ENCODE measurements at places on chromosomes 5 and 9. TPM values are rescaled to one million over a fixed set of nuclear protein-coding genes. Genes with fewer than 3 reads are reported as not detected.

- H3K27me3 ChIP-seq = no peaks in the 10 kb centered on the region
- no peaks in the 10 kb centered on the region for H3K36me3 ChIP-seq
- H3K4me3 ChIP-seq = no peak overlapping the region
- no peak overlapping the region for H3K27ac ChIP-seq
- H3K4me1 ChIP-seq = no peaks in the 10 kb centered on the region
These were observed 48.7 kb upstream of the NKD2 start for GRCh38 chr5:959581-960531.

DNA sequence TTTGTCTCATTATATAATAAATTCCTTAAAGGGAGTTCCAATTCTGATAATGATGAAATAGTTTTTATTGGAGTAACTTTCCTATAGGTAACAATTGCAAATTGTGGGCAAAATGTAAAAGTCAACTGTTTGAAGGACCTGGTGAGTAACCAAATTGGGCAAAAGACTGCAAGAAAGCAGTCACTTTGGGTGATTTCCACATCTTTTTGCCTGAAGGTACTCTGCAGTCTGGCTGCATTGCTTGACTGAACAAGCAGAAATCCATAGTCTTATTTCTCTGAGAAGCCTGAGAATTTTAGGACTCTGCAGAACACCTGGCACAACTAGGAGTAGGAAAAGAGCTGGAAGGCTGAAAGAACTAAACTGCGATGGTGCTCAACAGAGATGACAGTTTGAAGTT, 114.9 kb downstream of the HOMER1 start:
- peaks cover 3% of the 10 kb centered on the region for H3K36me3 ChIP-seq
- no peaks in the 10 kb centered on the region for H3K27me3 ChIP-seq
- H3K4me3 ChIP-seq = no peak overlapping the region
- no peaks in the 10 kb centered on the region for H3K4me1 ChIP-seq
- DNase-seq = no peak

GRCh38 chr5:180670586-180671359, 21.4 kb upstream of the FLT4 start:
- H3K4me3 ChIP-seq = no peak overlapping the region
- H3K27me3 ChIP-seq = peaks cover 8% of the 10 kb centered on the region

DNA sequence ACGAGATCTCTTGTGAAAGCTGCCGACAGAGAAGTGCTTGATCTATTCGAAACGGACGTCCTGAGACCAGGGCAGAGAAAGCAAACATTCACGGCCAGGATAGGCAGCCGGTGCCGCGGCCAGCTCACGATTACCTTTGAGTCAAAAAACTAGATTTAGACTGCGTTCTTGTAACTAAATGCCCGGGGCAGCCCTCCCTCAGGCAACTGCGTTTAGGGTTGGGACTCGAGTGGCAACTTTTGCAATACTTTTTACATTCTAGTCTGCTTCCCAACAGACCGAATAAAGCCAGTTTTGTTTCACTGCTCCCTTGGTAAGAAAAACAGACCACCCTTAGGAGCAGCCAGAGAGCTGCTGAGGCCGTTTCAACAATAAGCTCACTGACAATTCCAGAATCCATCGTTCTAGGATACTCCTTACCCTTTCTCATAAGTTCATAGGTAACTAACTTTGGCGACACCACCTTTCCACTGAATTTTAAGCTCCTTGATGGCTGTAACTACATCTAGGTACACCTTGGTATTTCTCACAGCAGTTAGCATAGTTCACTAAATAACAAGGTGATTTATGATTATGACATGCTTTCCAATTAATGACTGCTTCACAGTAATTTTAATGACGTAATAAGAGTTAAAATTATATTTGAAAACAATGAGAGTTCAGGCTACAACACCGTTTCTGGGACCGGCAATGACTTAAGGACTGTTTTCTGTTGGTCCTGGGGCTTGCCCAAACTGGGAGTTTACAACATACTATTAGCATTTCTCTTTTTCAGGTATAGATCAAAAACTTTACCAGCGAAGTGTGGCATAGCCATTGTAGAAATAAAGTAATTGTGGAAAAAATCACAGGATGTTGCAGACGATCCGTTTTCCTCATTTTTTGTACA, 899 bp upstream of the RAPGEF6 start:
- H3K36me3 ChIP-seq = no peaks in the 10 kb centered on the region
- H3K27ac ChIP-seq = peak overlapping the region; percentile 86
- peak overlapping the region; percentile 93 for H3K4me3 ChIP-seq
- 0 out of 2 replicates have a peak, but pooled peaks cover 2% of the 10 kb centered on the region for H3K4me1 ChIP-seq
- no peaks in the 10 kb centered on the region for H3K27me3 ChIP-seq

DNA sequence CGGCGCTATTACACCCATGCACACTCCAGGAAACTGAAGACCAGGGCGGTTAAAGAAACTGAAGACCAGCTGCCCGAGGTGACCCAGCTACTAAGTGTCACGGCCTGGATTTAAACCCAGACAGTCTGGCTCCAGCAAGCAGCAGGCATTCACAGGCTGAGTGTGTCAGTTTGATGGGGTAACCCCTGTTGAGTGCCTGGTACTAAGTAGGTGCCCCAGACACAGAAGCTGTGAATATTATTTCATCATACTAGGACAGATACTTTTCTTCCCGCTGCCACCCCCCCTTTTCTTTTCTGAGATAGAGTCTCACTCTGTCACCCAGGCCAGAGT, 7.3 kb downstream of the ENG start:
- no peaks in the 10 kb centered on the region for H3K4me1 ChIP-seq
- H3K27me3 ChIP-seq = no peaks in the 10 kb centered on the region
- DNase-seq = no peak
- H3K36me3 ChIP-seq = peaks cover 4% of the 10 kb centered on the region
- no peak overlapping the region for H3K27ac ChIP-seq

GRCh38 chr9:12954441-12954840, 179.6 kb downstream of the LURAP1L start:
- DNase-seq = no peak
- H3K27ac ChIP-seq = no peak overlapping the region
- H3K4me3 ChIP-seq = no peak overlapping the region
- no peaks in the 10 kb centered on the region for H3K4me1 ChIP-seq

DNA sequence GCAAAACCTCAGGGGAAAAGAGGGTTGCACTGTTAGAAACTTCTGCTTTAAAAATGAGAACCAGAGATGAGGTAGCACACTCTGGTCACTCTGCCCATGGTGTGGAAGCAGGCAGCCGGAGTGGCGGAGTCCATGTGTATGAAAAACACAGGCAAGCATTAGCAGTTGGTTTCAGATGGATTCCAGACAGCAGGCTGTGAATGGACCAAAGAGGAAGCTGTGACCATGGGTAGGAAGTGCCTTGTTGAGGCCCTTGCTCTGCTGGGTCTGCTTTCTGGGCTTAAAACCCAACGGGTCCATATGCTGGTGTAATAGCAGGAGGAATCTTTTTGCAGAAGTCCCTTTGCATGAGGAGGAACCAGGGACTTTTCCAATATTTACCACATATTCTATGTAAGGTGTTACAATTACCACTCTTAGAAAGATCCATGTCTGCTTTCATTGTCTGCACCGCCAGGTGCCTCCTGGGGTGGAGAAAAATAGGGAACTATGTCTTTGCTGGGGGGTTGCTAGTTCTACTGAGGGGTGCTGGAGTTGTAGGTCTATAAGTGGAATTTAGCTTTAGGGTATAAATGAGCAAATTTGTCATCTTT, 77.0 kb downstream of the ANKRD55 start:
- no peak overlapping the region for H3K4me3 ChIP-seq
- peaks cover 14% of the 10 kb centered on the region for H3K4me1 ChIP-seq
- DNase-seq = no peak

DNA sequence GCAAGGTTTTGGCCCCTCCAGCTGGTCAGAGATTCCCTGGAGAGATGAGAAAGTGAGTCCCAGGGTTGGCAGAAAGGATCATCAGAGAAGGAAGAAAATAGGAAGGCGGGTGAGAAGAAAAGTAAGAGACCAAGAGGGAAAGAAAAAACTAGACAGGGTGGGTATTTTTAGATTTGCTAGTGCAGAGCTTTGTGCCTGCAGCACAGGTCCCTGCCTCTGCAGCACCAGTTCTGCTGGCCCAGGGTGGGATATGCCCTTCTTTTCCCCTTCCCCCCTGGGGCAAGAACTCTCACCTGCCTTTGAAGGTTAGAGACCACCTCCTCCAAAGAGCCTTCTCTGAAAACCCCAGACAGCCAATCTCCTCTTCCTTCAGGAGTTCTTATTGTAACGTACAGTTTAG, 90.3 kb upstream of the EGFLAM start:
- no peak overlapping the region for H3K4me3 ChIP-seq
- DNase-seq = no peak
- no peaks in the 10 kb centered on the region for H3K36me3 ChIP-seq
- H3K27me3 ChIP-seq = no peaks in the 10 kb centered on the region
- no peak overlapping the region for H3K27ac ChIP-seq

DNA sequence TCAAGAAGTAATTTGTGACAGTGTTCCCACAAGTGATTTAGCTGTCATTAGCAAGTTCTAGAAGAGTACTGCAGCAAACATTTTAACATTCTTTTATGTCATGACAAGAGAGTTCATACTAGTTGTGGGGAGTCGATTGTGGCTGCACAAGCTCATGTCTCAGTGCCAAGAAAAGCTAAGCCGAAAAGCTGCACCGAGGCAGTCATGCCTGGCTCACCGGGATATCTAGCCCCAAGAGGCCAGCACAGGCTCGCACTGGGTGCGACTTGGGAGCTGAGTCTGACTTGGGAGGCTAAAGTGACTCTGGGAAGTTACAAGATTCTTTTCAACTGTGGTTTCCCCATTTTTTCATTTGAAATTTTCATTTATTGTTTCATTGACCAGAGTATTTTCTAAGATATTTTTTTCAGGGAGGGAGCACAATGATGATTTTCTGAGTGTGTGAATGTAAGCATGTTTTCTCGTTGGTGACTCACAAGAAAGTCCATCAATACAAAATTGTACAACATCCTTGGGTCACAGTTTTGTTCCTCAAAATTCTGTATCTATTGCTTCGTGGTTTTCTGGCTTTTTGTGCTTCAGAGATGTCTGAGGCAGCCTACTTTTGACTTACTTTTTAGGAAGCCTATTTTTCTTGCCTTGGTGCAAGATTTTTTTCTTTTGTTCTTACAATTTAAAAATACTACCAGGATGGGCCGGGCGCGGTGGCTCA, 18.7 kb downstream of the CAST start:
- no peak overlapping the region for H3K4me3 ChIP-seq
- no peak for DNase-seq
- no peaks in the 10 kb centered on the region for H3K4me1 ChIP-seq
- H3K27ac ChIP-seq = no peak overlapping the region
- no peaks in the 10 kb centered on the region for H3K36me3 ChIP-seq

- no peak overlapping the region for H3K4me3 ChIP-seq
- H3K4me1 ChIP-seq = peaks cover 38% of the 10 kb centered on the region
- H3K36me3 ChIP-seq = no peaks in the 10 kb centered on the region
- no peak for DNase-seq
- no peak overlapping the region for H3K27ac ChIP-seq
These were observed 10.1 kb downstream of the TRIO start for GRCh38 chr5:14153071-14153864.

The DOK3 gene
- total RNA-seq = 15.9 TPM

The TXNDC8 gene
- not detected for total RNA-seq

The PCDHA9 gene
- 0.46 TPM for total RNA-seq

The NRARP gene
- 22.8 TPM for total RNA-seq

Data from H9 (cell line).